NCI-H1048 (cell line): ENCODE measurements at places on chromosomes 5 and 9.

DNA sequence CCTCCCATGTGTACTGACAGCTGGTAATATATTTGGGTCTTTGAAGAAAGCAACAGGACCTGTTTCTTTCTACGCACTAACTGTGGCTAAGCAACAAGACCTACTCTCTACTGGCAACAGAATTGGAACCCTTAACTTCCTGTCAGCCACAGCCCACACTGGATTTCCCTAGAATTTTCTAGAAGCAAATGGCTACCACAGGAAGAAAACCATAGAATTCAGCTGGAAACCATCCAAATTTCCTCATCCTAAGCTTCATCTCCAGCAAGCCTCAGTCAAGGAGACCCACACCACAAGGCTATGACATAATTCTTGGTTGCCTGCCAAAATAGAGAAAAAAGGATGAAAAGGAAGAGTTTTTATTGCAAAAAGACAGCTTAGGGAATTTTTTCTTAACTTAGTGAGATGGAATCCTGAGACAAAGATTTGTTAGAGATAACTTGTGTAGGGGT lies 171.8 kb upstream of the TNC start:
- DNase-seq, result no peak

DNA sequence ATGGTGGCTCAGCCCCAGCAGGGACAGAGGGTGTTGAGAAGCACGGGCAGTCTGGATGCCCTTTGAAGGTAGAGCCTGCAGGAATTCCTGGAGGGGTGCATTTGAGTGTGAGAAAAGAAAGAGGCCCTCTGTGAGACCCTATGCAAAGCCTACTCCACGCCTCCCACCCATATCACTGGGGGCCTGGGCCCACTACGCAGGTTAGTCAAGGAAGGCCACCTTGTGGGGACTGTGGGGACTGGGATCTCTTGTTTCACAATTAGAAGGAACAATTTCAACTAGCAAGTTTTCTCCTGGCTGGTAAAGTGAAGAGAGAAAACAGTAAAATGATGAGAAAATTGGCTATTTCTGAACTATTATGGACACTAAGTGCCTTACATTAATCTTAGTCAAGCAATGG lies 486.2 kb upstream of the DAP start:
- no peak for DNase-seq

DNA sequence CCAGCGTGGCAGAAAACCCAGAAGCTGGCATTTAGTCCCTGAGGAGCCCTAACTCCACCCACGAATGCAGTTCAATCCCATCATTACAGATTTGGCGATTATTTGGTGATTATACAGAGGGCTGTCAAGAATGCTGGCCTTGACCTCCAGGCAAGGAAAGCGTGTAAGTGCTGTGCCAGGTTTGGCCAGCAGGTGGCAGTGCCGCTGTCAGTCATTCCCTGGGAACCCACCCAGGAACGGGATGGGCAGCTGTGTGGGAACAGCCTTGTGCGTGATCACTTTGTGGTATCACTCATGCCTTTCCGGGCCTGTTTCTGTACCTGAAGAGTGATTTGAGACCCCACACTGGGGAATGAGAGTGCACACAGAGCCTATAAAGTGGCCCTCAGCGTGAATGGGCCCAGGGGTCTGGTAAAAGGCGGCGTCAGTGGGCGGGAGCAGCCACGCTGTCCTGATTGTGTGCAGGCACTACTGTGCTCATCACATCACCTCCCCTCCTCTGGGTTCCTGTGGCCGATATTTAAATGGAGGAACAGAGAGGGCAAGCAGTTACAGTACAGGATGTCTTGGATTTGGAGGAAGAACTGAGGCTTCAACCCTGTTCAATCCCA lies 215.6 kb downstream of the ROR2 start:
- no peak for DNase-seq

- DNase-seq, result no peak
Observed at GRCh38 chr9:15416880-15417279, 5.8 kb upstream of the SNAPC3 start.

GRCh38 chr9:28155067-28155466 lies 581.8 kb upstream of the C9orf72 start:
- no peak for DNase-seq

- no peak for DNase-seq
Observed at GRCh38 chr9:127769929-127770582, 8.4 kb downstream of the SH2D3C start.

- no peak for DNase-seq
Observed at GRCh38 chr9:107472581-107473340, 16.8 kb downstream of the KLF4 start.

GRCh38 chr9:121815084-121815483 lies 163.7 kb downstream of the DAB2IP start:
- DNase-seq, result no peak

GRCh38 chr5:149500922-149501582 lies 50.2 kb downstream of the CSNK1A1 start:
- DNase-seq, result no peak

- DNase-seq, result no peak
Observed at GRCh38 chr5:68423154-68423811, 207.7 kb downstream of the PIK3R1 start.

DNA sequence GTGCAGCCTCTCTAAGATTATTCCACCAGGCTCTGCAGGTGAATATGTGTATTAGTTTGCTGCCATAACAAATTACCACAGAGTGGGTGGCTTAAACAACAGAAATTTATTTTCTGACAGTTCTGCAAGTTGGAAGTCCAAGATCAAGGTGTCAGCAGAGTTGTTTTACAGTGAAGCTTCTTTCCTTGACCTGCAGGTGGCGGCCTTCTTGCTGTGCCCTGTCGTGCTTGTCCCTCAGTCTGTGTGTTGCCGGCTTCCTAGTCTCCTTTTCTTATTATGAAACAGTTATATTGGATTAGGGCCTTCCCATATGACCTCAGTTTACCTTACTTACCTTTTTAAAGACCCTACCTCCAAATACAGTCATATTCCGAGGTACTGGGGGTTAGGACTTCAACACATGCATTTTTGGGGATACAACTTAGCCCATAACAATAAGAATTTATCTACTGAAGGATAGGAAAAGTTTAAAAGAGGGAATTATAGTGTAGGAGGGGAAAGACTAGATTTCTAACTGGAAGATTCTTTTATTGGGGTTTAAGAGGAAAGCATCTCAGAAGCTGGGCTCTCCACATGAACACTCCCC lies 97.4 kb downstream of the OSTF1 start:
- no peak for DNase-seq

GRCh38 chr9:92721548-92721947 lies 43.1 kb downstream of the BICD2 start:
- DNase-seq, result no peak

DNA sequence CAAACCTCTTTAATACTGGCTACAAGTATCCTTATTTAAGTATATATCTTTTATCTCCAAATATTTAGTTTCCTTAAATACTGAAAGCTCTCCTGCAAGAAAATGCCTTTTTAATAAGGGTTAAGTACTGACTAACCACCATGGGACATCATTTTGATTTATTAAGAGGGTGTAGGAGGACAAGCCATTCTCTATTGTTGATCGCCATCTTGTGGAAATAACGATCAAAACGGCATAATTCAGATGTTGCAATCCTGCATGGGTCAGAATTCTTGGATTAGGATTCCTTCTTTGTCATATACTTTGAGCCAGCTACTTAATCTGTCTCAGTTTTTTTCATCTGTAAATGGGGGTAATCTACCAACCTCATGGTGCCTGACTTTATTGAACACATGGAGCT lies 28.7 kb upstream of the C5orf46 start:
- DNase-seq, result peak; percentile 38

- DNase-seq, result no peak
Observed at GRCh38 chr5:146516151-146516475, at the start of gene GPR151. Gene GPR151, minus strand, starts transcription at chr5:146516190. Its CDS starts 77 bp downstream, at chr5:146516113.

- no peak for DNase-seq
Observed at GRCh38 chr9:113771199-113771598, 104.9 kb upstream of the ZNF618 start.

DNA sequence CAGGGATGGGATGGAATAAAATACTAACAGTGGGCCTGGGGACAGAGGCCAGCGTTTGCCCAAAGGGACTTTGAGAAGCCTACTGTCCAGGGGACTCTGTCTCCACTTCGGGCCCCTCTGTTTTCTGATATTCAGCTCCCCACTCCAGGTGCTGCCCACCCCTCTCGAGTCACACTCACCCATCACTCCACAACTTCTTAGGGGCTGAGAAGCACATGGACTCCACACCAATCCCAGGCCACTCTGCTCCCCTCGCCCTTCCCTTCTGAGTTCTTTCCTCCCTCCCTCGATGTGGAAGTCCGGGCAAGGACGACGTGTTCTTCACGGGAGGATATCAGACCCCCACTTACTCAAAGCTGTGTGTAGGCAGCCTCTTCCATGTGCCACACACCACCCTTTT lies 124.5 kb downstream of the BARX1 start:
- DNase-seq, result no peak

GRCh38 chr5:149472399-149472798 lies 78.8 kb downstream of the CSNK1A1 start:
- DNase-seq, result no peak

- no peak for DNase-seq
Observed at GRCh38 chr5:36573438-36573837, 33.0 kb upstream of the SLC1A3 start.

GRCh38 chr9:7967851-7968250 lies 168.3 kb upstream of the DMAC1 start:
- no peak for DNase-seq

- no peak for DNase-seq
Observed at GRCh38 chr5:146007270-146007669, 70.9 kb downstream of the SH3RF2 start.

DNA sequence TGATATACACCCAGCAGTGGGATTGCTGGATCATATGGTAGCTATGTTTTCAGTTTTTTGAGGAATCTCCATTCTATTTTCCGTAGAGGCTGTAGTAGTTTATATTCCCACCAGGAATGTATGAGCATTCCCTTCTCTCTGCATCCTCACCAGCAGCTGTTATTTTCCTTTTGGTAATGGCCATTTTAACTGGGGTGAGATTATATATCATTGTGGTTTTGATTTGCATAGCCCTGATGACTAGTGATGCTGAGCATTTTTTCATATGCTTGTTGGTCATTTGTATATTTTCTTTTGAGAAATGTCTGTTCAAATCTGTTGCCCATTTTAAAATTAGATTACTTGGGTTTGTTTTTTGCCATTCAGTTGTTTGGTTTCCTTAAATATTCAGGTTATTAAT lies 11.2 kb upstream of the PPIC start:
- no peak for DNase-seq

DNA sequence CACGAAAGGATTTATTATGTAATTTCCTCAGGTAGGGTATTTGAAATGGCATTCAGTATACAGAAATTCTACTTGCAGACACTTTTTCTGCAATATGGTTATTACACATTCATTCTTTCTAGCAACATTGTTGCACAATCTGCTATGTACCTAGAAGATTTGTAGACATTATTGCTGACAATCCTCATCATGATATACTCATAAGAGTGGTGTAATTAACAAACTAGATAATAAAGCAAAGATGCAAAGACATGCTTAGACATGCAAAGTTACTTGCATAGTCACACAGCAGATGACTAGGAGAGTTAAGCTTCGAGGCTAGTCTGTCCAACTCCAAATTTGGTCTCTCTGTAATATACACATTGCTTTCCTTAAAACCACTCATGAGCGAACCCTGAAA lies 317.1 kb downstream of the ASTN2 start:
- DNase-seq, result no peak

DNA sequence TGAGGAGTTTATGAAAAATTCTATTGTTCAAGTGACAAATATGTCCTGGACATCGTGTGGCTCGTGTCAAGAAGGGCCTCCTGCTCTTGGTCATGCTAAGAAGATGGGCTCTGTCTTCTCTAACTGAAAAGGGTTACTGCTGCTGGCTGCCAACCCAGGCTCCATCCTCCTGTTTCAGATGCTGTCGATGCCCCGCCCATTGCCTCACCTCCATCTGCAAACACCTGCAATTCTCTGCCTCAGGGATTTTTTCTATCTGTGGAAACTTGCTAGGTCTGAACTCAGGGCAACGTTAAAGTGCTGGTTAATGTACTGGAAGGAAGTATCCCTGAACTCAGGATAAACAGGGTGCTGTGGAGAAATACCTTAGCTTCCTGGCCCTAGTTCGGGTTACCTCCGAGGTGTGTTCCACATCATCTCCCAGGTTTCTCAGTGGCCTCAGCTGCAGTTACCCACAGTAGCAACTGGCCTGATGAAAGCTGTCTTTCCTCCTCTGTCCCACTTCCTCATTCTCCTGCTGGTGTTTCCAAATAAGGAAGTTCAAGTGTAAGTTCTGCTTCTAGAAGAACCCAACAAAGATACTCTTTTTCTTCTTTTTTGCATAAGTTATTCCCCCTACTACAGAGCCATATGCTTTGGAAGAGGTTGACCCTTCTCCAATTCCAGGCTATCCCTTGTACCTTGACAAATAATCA lies 151.7 kb upstream of the SMIM23 start:
- DNase-seq, result no peak

DNA sequence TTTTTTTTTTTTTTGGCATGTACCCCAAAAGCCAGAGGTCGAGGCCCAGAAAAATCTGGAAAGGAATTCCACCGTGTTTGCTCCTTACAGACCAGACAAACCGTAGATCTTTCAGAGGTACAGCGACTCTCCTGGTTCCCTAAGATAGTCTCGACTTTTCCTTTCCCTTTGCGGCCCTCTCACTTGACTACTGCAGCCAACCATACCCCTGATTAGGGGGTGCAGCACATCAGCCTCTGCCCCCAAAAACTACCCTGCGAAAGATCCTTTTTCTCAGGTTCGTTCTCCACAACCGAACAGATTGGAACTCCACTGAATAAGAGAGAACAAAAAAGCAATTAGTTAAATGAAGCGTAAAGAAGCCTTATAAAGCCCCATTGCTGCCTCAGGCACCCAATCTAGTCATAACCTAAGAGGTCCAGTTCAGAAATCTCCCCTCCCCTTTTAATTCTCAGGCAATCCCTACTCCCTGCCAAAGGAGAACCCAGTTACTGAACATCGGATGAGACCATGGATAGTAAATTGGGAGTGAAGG lies 379 bp upstream of the TICAM2 start:
- DNase-seq, result no peak

DNA sequence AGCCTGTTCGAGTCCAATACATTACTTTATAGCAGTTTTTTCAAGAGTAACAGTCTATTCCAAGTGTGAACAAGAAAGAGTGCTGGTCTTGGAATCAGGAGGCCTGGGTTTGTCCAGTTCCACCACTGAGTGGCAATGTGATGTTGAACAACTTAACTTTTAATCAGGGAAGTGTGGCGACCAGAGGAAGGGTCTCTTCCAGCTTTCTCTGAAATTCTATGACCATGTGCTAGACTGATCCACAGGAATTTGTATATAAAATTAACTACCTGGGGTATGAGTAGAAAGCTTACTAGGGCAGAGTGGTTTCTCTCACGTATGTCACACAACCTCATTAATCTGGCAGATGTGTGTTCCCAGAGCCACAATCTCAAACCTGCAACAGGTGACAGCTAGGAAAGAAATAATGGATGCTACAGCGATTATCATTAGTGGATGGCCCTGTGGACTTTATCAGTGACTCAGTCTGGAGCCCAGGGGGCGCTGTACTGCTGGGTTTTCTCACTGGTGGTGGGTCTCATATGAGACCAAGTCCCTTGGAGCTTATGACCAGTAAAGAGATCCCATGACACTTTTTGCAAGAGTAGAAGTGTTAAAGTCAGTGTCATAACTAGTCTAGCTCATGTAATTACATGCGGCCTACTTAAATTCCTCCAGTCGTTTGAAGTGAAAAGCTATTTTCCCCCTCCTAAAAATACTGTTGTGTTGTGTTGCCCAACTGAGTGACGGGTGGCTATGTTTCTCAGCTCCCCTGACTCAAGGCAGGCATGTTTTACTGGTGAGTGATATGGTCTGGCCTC lies 116.5 kb downstream of the GDNF start:
- DNase-seq, result no peak

- DNase-seq, result peak; percentile 31
Observed at GRCh38 chr9:114653556-114654159, 3.9 kb downstream of the TEX53 start.

GRCh38 chr5:43073597-43074546 lies 33.8 kb upstream of the ANXA2R start:
- no peak for DNase-seq
